ENCODE measurements at places on chromosomes 11 and 22. TPM values are rescaled to one million over a fixed set of nuclear protein-coding genes. Genes with fewer than 3 reads are reported as not detected.

The RIBC2 gene
- total RNA-seq: 2.5 TPM

The ACR gene
- not detected for total RNA-seq

The PTPRCAP gene
- total RNA-seq: 0.30 TPM

The LARGE2 gene
- 3.4 TPM for total RNA-seq

The NLRP14 gene
- total RNA-seq: not detected

The ADM2 gene
- total RNA-seq: 0.51 TPM

The PRG2 gene
- not detected for total RNA-seq

The FZD4 gene
- 1.4 TPM for total RNA-seq

The PVALB gene
- not detected for total RNA-seq

The CD6 gene
- 0.47 TPM for total RNA-seq

The OR2D2 gene
- not detected for total RNA-seq

The C11orf98 gene
- 138 TPM for total RNA-seq
